ENCODE measurements at places on chromosomes 6 and 20. TPM values are rescaled to one million over a fixed set of nuclear protein-coding genes. Genes with fewer than 3 reads are reported as not detected.

GRCh38 chr6:45386501-45386900 is 8.8 kb upstream of the SUPT3H start:
- no peak overlapping the region for H3K27ac ChIP-seq
- DNase-seq, result no peak
- H3K4me3 ChIP-seq, result no peak overlapping the region
- H3K4me1 ChIP-seq, result no peaks in the 10 kb centered on the region
- no peaks in the 10 kb centered on the region for H3K36me3 ChIP-seq

DNA sequence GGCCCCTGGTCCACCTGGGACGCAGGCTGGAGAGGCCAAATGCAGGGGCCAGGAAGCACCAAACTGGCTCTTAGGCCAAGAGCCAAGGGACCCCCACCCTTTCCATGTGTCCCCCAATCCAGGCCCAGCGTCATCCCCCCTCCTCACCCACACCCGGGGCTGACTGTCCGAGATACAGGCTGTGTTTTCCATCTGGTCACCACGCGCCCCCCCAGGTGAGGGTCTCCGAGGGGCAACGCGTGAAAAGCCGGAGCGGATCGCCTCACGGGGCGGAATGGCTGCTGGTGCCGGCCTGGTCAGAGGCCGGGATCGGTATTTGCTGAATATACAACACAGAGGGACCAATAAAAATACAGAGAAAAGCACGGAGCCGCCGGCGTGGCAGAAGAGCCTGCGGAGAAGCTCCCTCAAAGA is 5.2 kb upstream of the ABHD16B start:
- H3K36me3 ChIP-seq, result no peaks in the 10 kb centered on the region
- no peak overlapping the region for H3K4me3 ChIP-seq
- peaks cover 27% of the 10 kb centered on the region for H3K4me1 ChIP-seq
- H3K27ac ChIP-seq, result no peak overlapping the region
- no peaks in the 10 kb centered on the region for H3K27me3 ChIP-seq

DNA sequence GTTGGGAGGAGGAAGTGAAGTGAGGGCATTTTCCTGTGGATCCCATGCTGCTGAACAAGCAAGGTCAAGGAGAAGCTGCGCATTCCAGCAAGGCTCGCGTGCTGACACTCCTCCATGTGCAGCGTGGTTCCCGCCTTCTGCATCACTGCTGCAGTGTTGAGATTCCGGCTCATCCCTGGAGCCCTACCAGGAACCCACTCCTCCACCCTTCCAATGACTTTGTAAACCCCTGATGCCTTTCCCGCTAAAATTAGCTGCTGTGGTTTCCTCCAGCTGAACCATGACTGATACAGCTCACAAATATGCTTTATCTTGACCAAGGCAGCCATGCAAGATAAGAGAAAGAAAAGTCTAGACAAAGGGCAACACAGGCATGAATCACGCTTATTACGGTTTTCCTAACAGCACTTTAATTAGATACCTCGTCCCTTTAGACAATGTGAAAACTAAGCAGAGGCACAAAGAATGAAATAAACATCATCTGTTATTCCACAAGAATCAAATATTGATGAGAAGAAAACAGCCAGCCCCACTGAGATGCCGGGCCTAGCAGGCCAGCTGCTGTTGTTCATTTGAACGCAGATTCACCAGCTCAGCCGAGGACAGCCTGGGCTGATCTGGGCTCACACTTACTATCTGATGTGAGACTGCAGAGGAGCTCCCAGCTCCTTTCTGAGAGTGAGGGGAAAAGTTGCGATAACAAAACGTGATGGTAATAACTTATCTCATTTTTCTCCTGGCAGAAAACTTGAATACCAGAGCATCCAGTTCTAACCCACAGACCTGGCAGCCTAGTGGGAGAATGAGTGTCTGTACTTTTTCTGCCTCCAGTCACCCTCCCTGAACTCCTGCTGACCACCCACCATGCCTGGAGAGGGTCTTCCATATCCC is 14.2 kb upstream of the BNIP5 start:
- H3K27me3 ChIP-seq, result no peaks in the 10 kb centered on the region
- no peak for DNase-seq
- no peak overlapping the region for H3K27ac ChIP-seq
- H3K4me1 ChIP-seq, result no peaks in the 10 kb centered on the region
- H3K4me3 ChIP-seq, result no peak overlapping the region
- H3K36me3 ChIP-seq, result no peaks in the 10 kb centered on the region

GRCh38 chr20:32285621-32286371 is 8.3 kb downstream of the KIF3B start:
- no peak for DNase-seq
- peaks cover 43% of the 10 kb centered on the region for H3K4me1 ChIP-seq
- H3K36me3 ChIP-seq, result no peaks in the 10 kb centered on the region
- no peaks in the 10 kb centered on the region for H3K27me3 ChIP-seq
- no peak overlapping the region for H3K4me3 ChIP-seq

GRCh38 chr20:50144362-50144761 is 9.2 kb downstream of the PEDS1 start:
- no peak overlapping the region for H3K27ac ChIP-seq
- peaks cover 48% of the 10 kb centered on the region for H3K4me1 ChIP-seq
- no peaks in the 10 kb centered on the region for H3K27me3 ChIP-seq
- no peak for DNase-seq
- no peak overlapping the region for H3K4me3 ChIP-seq

- H3K36me3 ChIP-seq, result no peaks in the 10 kb centered on the region
- no peak overlapping the region for H3K27ac ChIP-seq
- no peak overlapping the region for H3K4me3 ChIP-seq
- DNase-seq, result peak; percentile 15
These were observed 475.2 kb upstream of the MARCKS start for GRCh38 chr6:113381959-113382358.

- no peaks in the 10 kb centered on the region for H3K36me3 ChIP-seq
- no peak overlapping the region for H3K4me3 ChIP-seq
- DNase-seq, result no peak
- H3K27ac ChIP-seq, result no peak overlapping the region
These were observed 505.2 kb upstream of the SYNCRIP start for GRCh38 chr6:86147859-86148258.

GRCh38 chr6:156557251-156557910 is 219.8 kb upstream of the ARID1B start:
- no peak overlapping the region for H3K4me3 ChIP-seq
- no peak for DNase-seq
- H3K27ac ChIP-seq, result no peak overlapping the region
- no peaks in the 10 kb centered on the region for H3K36me3 ChIP-seq

HLA-E gene
- 717 TPM for total RNA-seq

ULBP1 gene
- total RNA-seq, result 0.33 TPM

SERPINB1 gene
- total RNA-seq, result 52.8 TPM

LAMA5 gene
- 179 TPM for total RNA-seq

CDK5RAP1 gene
- 39.2 TPM for total RNA-seq

ACTR5 gene
- 6.9 TPM for total RNA-seq

PROKR2 gene
- total RNA-seq, result not detected
